Stromal cell of bone marrow (primary cell): ENCODE measurements at places on chromosomes 16 and 17.

GRCh38 chr17:75854881-75855309 is 240 bp downstream of the WBP2 start:
- DNase-seq: no peak

- DNase-seq: no peak
These were observed 45.1 kb downstream of the SOX9 start for GRCh38 chr17:72165867-72166439.

- no peak for DNase-seq
These were observed 23.7 kb downstream of the PIPOX start for GRCh38 chr17:29066606-29067005.

DNA sequence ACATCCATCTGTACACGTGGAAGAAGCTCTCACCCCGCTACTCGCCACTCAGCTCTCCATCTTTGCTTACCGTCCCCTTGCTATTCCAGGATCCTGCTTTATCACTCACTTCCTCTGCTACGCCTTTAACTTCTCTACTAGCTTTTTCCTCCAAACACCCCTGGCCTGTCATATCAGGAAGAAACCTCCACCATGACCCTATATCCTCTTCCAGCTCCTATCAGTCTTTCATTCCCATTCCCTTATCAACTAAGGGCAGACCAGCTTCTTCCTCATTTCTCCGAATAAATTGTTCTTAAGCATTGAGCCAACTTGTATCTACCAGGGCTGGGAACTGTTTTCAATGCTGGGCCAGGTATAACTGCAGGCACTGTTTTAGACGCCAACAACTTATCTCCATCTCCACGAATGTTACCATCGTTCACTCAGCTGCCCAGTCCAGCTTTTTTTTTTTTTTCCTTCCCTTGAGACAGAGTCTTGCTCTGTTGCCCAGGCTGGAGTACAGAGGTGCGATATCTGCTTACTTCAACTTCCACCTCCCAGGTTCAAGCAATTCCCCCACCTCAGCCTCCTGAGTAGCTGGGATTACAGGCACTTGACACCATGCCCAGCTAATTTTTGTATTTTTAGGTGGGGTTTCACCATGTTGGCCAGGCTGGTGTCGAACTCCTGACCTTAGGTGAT is 4.3 kb downstream of the IQCK start:
- DNase-seq: no peak

GRCh38 chr16:25834101-25834500 is 142.3 kb downstream of the HS3ST4 start:
- DNase-seq: no peak

DNA sequence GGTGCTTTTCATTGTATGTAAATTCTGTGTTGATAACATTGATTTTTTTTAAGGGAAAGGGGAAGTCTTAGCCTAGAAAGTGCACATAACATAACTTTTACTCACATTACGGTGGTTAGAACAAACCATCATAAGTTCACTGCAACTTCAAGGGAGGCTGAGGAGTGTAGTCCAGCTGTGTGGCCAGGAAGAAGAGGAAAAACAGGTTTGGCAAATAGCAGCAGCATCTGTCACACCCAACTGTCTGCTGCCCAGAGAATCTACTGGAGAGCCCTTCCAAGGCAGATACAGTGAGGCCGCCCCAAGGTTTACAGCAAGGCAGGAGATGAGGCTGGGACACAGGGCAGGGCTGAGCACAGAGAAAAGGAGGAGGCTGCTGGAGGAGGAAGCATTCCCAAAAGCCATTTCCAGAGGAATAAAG is 60.6 kb downstream of the AIPL1 start:
- DNase-seq: no peak
